ENCODE measurements at places on chromosomes 4 and X.

DNA sequence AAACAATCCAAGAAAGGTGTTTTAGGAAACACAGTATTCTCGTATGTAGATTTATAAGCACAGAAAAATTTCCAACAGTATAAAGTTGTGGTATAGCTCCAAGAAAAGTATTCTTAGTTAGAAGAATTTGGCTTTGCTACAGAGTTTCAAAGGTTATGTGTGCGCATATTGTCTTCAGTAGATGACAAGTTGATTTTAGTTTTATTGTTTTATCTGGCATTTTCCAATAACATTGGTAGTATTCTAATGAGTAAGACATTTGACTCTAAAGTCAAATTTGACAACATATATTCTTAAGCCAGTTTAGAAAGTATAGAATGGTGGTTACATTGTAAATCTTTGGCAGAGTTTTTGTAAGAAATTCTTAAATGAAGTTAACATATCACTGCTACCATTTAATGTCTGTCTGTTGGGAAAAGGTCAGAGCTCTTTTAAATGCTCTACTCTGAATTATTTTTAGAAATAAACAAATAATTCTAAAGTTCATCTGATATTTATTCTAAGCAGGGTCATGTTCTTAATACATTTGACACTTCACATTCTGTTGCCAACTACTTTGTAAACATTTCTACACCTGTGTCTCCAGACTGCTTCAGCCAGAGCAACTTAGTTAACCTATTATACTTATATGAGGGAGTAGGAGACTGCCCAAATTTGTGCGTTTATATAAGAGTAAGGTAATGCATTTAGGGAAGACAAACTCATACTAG is 30.0 kb downstream of the CLCN3 start:
- DNase-seq, result no peak

GRCh38 chr4:69122476-69122875 is 26.2 kb downstream of the UGT2B7 start:
- DNase-seq, result no peak

- DNase-seq, result no peak
These were observed 33.0 kb downstream of the MOB1B start for GRCh38 chr4:70935038-70935695.

- peak; percentile 51 for DNase-seq
These were observed 59.8 kb downstream of the ARSJ start for GRCh38 chr4:113919611-113920010.

- DNase-seq, result peak; percentile 65
These were observed at the start of gene FAM50A for GRCh38 chrX:154443992-154444754. TSS of gene FAM50A (plus strand) at chrX:154444141. CDS start at chrX:154444236, 95 bp downstream.

DNA sequence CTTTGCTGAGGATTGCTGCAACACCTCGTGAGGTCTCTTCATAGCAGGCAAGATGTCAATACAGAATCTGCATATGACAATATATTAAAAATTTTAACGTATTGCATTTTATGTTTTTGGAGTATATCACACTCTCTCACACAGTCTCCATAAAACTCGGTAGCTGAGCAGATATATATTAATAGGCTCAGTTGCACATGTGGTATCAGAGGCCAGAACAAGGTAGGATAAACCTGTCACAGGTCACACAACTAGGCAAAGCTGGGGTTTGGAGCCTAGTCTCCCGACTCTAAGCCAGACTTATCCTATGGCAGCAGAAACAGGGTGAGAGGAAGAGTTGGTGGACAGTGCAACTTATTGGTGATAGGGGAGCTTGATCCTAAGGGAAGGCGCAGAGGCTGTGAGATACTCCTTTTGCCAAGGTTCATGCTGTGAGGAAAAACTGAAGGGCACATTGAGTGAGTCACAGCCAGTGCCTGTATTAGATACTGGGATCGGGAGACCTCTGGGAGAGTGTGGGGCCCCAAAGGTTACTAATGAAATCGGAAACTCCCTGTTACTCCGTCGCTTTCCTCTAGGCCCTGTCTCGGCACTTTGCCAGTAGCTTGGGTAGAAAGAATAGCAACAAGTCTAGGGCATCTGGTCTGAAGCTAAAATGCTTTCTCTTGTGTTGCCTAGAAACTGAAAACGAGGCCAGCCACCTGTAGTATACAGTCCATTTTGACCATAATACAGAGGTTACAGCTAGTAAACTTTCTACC is 195.7 kb downstream of the ARHGAP10 start:
- DNase-seq, result no peak

DNA sequence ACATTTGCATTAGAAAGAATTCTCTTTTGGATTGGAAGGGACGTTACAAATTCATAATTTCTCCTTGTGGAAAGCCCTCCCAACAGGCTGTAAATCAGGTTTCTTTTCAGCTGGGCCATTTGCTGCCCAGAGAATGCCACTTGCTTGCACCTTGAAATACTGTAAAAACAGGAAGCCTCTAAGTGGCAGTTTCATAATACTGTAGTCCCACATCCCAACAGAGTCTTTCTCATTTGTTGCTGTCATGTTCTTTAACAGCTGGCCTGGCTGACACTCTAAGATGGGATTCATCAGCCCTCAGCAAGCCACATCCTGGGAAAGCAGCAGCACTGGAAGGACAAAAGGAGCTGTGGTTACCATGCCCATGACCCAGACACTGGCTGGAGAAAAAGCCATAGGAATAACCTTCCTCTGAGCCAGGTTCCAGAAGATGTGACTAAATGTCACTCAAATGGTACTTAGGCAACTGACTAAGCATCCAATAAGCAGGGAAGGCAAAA is 221.9 kb upstream of the MBNL3 start:
- DNase-seq, result no peak

DNA sequence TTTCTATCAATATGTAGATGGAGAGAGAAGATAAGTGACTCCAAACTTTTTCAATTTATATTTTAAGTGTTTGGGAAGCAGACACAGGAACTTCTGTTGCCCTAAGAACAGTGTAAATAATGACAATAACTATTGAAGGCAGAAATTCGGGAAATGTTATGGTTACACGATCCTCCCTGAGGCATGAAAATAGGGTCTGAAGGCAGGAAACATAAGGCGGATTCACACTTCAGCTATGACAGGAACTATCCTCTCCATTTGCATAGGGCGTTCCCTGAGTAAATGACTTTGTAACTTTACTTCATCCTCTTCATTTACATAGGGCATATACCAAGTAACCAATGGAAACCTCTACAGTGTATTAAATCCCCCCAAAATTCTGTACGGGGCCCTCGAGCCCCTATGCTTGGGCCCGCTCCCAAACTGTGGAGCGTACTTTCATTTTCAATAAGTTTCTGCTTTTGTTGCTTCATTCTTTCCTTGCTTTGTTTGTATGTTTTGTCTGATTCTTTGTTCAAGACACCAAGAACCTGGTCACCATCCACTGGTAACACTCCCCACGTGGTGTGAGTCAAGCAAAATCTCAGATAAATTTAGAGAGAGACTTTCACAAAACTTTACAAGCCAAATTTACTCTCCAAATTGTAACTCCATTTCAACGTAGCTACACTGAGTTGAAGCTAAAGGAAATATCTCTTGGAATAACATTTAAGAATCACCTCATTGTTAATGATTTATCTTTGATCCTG is 2504.3 kb downstream of the ARAP2 start:
- no peak for DNase-seq

- no peak for DNase-seq
These were observed 48.8 kb upstream of the PITX2 start for GRCh38 chr4:110671679-110672078.

- DNase-seq, result peak; percentile 3
These were observed at the start of gene NLGN4X for GRCh38 chrX:6228720-6229119. TSS of gene NLGN4X (minus strand) at chrX:6228867. CDS start at chrX:6151466, 77,401 bp downstream.

Measured in fibroblast of skin of right biceps (primary cell).